ENCODE measurements at places on chromosomes 3 and 15. TPM values are rescaled to one million over a fixed set of nuclear protein-coding genes. Genes with fewer than 3 reads are reported as not detected.

Gene SLC28A1
- total RNA-seq, result not detected

Gene FOXB1
- not detected for total RNA-seq

Gene CLSTN2
- total RNA-seq, result not detected

Gene GOLGA6L7
- total RNA-seq, result not detected

Gene TRH
- not detected for total RNA-seq

Gene SELENOT
- 39.8 TPM for total RNA-seq

Gene SPINK8
- not detected for total RNA-seq

Gene TF
- 0.74 TPM for total RNA-seq

Gene TRMT10C
- 62.7 TPM for total RNA-seq

Gene SCG3
- total RNA-seq, result not detected

Gene SLC24A5
- not detected for total RNA-seq

Gene EPB42
- total RNA-seq, result not detected

Gene SLC35G2
- 21.1 TPM for total RNA-seq

Gene GOLGA8G
- 0.34 TPM for total RNA-seq

Gene SKOR1
- 1.1 TPM for total RNA-seq

Data from A375 (cell line).